ENCODE measurements at places on chromosomes 4 and X.

- no peak for DNase-seq
These were observed 82.3 kb downstream of the DNAAF6 start for GRCh38 chrX:107288676-107289075.

DNA sequence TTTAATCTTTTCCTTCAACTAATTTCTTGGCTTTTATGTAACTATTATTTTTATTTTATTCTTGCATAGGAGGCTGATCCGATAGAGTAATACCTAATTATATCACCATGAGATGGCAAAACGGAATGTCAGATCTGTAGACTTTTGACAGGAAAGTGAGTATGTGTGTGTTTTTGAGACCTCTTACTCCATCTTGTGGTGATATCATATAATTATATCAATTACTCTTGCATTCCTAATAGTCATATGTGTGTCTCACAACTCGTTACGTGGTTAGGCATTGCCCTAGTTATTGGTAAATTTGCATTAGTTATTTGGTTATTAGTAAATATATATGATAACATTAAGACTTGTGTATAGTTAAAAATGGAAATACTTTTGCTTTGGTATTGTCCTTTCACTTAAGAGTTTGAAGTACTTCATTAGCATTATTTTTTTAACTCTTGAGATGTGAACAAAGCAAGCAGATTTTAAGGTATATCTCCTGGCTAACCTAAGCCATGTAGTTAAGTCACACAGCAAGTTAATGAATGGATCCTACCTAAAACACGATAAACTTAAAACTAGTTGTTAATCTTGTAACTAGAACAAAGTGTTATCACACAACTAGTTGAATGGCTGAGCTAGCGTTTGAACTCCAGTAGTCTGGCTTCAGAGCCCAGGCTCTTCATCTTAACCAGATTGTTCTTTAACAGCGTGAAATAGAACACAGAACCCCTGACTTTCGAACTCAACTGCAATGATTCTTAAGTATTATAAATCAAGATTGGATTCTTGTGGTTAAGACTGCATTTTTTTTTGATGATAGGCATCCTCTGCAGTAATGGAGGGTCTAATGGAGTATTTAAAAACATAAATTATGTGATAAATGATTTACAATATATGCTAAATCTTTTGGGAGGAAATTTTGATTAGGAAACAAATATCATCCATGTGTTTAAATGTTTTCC, 67.1 kb downstream of the PGRMC2 start:
- DNase-seq, result no peak

DNA sequence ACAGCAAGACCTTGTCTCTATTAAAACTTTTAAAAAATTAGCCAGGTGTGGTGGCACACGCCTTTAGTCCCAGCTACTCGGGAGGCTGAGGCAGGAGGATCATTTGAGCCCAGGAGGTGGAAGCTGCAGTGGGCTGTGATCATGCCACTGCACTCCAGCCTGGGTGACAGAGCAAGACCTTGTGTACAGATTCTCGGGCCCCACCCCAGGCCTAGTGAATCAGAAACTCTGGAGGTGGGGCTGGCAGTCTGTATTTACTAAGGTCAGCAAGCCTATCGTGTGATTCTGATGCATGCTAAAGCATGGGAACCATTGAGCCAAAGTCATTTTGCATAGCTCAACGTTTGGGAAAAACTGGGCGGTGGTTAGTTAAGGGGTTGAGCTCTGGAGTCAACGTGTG, 3.5 kb downstream of the S100G start:
- no peak for DNase-seq

DNA sequence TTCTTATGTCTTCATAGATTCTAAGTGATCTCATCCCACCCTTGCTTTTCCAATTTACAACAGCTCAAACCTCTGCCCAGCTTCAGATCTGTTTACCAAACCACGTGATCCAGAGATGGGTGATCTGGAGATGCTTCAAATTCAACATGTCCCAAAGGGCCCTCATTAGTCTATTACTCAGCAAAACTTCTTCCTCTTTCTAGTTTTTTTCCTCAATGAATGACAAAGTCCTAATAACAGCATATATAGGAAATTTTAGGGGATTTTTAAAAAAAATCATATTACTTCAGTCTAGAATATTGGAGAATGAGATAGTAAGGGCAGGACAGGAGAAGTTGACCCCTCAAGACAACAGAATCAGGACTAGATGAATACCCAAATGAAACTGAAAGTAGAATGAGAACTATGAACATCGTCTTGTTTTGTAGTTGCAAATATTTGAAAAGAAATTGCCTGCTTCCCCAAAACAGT, 127.1 kb downstream of the CFAP299 start:
- DNase-seq, result no peak

DNA sequence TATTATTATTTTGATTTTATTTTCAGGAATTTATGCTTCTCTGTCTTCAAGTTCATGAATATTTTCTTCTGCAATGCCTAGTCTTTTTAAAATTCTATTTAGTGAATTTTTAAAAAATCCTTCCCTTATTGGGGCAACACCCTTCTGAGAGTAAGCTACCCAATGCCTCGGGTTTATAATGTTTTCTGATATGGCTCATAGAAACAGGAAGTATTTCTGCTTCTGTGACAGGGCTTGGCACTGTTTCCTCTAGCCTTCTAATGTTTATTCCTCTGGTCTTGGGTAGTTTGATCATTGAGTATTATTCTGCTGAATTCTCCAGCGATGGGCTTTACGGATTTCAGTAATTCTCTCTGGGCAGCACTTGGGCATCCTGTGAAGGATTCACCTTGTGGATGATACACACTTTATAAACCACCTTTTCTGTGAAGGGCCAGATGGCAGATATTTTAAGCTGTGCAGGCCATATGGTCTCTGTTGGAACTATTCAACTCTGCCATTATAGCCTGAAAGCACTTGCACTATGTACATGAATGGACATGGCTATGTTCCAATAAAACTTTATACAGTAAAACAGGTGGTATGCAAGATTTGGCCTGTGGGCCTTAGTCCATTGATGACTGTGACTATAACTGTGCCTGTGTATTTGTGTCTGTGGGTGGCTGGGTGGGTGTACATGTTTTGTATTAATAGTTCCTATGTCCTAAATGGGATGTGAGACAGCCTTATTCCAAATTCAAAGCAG, 95.9 kb upstream of the FAT1 start:
- no peak for DNase-seq

- no peak for DNase-seq
These were observed 24.1 kb downstream of the DCTD start for GRCh38 chr4:182893047-182893446.

- no peak for DNase-seq
These were observed 7.0 kb downstream of the TACC3 start for GRCh38 chr4:1728061-1728980.

All from stimulated activated naive CD8-positive, alpha-beta T cell treated with anti-CD3 and anti-CD28 coated beads, Interleukin-15, amount 100 ng/mL, for 72 hours (primary cell).